ENCODE measurements at places on chromosomes 5 and 9.
A peak's percentile ranks its signal among the peaks of the same experiment; 100 is the strongest.

GRCh38 chr5:110865400-110866094 lies 126.7 kb downstream of the SLC25A46 start:
- DNase-seq, result no peak

- no peak for DNase-seq
These were observed 369 bp downstream of the OCLN start for GRCh38 chr5:69492923-69493395.

DNA sequence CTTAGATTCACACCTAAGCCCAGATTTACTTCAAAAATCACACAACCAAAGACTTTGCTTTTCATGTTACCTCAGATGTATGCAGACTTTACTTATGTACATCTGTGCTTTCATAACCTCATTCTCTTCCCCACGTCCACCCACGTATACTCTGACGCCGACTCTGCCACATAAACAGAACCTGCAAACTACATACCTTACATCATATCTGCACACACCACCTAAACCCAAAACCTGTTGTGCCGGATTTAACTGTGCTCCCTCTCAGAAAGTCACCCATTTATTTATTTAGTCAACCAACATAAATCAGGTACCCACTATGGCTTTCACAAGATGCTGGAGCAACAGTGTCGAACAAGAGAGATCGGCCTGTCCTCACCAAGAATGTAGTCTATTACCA lies 1.0 kb upstream of the DPYSL3 start:
- no peak for DNase-seq

- no peak for DNase-seq
These were observed 15.0 kb upstream of the RPS14 start for GRCh38 chr5:150464554-150465012.

DNA sequence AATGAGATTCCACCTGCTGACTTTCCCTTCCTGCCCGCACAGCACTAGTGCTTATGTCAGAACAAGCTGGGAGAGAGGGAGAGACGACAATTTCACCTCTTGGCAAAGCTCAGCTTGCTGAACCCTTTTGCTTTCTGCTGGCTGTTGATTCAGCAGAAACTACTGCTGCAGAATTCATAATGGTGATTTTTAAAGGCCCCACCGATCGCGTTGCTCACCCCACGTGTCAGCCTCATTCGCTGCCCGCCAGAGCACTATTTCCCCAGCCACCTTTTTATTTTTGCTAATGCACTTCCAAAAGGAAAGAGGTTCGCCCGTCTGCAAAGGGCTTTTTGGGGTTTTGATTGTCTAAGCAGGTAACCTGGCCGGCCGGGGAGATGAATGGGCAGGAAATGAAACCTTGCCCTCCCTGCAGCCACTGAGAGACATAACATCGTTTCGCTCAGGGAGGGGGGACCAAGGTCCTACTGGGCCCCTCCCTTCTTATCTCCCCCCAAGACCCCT lies 1.3 kb downstream of the PPP2R2B start:
- DNase-seq, result no peak

GRCh38 chr5:169850409-169850808 lies 129.9 kb downstream of the INSYN2B start:
- no peak for DNase-seq

GRCh38 chr5:76641514-76642120 lies 18.4 kb upstream of the F2RL2 start:
- peak; percentile 63 for DNase-seq

DNA sequence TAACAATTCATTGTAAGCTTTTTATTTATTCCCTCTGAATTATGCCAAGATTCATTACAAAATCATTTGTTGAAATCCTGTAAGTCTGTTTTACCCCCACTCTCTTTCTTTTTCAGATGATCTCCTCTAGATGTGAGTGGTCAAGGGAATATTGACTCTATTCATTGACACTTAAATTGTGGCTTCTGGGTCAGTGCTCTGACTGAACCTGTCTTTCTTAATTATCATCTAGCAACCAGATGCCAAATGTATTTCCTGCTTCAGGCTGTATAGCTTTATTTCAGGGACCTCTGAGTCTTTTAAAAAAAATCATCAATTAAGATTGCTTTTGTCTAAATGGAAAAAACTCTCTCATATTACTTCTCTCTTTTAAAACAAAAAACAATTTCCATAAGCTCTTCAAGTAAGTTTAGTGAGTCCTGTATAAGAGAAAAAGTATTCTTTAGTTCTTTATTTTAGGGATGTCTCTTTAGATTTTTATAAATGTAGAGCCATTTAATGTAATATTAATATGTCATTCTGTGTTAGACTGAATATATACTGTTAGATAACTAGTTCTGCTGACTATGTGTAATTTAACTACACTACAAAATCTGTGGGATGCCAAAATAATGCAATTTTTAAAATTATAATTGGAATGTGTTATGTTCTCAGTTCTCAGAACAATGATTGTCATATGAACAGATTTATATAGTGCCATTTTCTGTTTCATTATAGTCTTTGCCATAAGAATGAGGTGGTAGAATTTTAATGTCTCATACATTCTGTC lies 645.8 kb upstream of the EDIL3 start:
- no peak for DNase-seq

DNA sequence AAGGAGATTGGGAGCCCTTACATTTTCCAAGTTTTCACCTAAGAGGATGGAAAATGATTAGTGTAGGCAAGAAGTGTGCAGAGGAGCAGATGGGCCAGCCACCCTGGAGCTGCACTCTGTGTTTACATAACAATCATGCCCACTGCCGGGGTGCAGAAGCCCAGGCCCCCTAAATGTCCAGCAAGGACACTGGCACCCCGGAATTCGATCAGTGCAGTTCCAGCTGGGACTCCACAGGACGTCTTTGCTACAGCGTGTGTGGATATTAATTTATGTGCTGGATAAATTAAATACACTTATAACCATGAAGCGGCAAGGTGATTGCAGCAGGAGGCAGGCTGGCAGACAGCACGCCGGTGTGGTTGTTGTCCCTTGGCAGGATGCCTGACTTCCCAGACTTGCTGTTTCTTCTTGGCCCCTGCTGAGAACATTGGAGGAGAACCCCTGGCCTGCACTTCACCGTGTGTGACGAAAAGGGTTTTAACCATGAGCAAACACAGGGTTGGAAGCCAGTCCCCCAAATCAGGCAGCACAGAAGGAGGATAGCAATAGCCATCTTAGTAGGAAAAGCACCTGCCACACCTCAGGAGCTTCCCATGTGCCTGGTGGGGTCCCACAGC lies 73.7 kb downstream of the GADD45G start:
- no peak for DNase-seq

DNA sequence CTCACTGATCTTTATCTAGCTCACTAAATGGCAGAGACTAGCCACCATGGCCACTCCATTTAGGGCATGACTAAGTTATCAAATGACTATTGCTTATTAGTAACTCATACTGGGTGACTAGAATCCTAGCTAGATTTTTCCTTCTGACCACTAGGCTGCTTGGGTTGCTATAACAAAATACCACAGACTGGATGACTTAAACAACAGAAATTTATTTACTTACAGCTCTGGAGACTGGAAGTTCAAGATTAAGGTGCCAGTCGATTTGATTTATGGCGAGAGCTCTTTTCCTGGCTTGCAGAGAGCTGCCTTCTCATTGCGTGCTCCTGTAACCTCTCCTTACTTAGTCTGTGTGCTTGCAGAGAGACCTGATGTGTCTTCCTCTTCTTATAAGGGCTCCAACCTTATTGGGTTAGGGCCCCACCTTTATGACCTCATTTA lies 55.0 kb upstream of the APC start:
- DNase-seq, result no peak

DNA sequence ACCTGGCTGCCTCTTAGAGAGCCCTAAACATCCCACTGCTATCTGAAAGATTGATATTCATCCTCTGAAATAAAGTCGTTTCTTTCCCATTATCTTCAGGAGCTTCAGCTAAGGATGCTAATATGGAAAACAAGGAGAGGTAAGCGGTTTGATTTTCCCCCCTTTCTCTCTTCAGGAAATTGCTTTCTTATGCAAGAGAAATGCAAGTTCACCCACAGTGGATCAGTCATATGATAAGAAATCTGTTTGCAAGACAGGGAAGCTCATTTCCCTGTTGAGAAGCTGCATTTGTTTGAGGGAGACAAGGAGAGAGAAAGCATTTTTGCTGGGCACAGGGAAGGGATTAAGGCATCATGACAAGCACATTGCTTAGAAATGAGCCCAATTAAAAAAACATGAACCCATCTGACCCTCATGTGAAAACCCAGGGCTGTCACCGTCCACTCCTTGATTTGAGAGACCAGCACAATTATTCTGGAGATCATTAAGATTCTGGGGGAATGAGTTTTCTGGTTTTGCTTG lies 53.7 kb upstream of the BOD1 start:
- DNase-seq, result no peak

DNA sequence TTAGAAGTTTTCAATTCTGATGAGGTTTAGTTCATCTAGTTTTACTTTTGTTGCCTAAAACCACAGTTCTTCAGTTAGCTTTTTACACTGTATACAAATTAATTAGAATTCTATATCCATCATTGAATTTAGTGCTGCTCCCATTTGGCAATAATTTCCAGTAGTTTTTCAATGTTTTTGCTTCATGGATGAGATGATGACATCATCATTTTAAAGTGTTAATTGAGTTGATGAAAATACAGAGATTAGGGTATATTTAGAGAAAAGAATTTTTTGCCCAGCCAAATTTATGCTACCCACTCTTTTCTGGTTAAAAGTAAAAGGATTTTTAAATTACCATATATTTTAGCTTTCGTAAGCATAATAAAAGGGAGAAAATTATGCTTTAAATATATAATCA lies 323.8 kb downstream of the TMEM167A start:
- no peak for DNase-seq

DNA sequence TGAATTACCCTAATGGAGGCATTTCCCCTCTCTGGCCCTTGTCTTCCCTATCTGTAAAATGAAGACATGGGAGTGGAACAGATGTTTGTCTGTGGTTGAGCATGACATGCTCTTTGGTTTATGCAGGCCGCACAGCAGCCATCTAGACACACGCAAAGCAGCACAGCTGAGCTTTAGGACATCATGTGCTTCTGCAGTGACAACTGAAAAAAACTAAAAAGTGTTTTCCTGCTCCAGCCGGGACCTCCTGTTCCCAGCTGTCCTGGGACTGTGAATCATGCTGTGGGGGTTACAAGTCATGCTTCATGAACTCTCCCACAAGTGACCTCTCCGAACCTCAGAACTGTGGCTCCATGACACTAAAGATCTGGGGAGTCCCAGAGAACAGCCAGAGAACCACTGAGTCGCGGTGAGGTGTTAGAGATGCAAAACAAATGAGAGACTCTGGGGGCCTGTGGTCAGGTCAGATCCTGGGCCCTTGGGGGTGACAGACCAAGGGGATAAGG lies 1.7 kb downstream of the SMIM3 start:
- DNase-seq, result no peak

- no peak for DNase-seq
These were observed 145.9 kb downstream of the ASTN2 start for GRCh38 chr9:117268847-117269446.

GRCh38 chr5:141465351-141465750 lies 10.4 kb upstream of the PCDHGC3 start:
- no peak for DNase-seq

GRCh38 chr9:78598120-78598519 lies 301.2 kb downstream of the PSAT1 start:
- no peak for DNase-seq

GRCh38 chr5:51832934-51833470 lies 449.8 kb downstream of the ISL1 start:
- no peak for DNase-seq

GRCh38 chr5:74946471-74946870 lies 80.3 kb upstream of the FAM169A start:
- no peak for DNase-seq

- no peak for DNase-seq
These were observed 155.7 kb downstream of the GLIS3 start for GRCh38 chr9:4143936-4144717.

DNA sequence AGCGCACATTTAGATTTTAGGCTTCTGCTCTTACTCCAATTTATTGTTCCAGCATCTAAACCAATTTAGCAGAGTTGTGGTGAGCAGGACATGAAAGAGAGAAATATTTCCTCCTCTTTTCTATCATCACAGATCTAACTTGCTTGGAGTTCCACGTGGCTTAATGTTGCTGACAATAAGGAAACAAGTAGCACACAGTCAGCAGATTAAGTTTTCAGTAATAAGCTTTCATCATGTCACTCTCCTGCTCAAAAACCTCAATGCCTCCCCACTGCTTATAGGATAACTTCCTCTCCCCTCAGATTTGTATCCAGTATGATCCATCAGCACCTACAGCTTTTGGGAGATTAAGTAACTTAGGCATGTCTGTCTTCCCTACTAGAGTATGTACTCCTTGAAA lies 10.4 kb upstream of the SSBP2 start:
- no peak for DNase-seq

GRCh38 chr5:91255396-91256141 lies 127.5 kb downstream of the ARRDC3 start:
- DNase-seq, result no peak

DNA sequence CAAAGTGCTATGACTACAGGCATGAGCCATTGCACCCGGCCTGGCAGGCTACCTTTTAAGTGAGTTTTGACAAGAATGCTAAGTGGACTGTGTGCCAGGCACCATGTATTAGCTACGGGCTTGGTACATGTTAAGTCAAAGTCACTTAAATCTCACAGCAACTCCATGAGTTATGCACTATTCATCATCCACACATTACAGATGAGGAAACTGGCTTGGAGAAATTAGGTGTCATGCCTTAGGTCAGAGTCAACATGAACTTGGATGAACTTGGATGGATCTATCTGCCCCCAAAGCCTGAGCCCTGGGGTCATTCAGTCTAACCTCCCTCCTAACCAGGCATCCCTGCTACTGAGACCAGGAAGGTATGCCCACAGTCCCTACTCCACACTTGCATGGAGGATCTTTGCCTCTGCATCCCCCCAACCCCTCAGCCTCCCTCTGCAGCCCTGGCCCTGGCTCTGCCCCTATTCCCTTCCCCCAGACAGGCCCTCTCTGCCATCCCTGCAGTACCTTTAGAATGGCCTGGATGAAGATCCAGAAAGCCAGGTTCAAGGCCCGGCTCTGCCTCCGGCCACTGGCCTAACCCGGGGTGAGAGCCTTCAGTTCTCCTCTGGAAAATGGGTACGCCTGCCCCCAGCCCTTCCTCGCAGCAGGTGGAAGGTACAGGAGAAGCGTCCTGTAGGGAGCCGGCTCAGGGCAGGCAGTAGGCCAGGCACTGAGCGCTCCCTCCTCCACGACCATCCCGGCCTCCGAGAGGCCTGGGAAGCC lies 685 bp upstream of the ADGRD2 start:
- no peak for DNase-seq

DNA sequence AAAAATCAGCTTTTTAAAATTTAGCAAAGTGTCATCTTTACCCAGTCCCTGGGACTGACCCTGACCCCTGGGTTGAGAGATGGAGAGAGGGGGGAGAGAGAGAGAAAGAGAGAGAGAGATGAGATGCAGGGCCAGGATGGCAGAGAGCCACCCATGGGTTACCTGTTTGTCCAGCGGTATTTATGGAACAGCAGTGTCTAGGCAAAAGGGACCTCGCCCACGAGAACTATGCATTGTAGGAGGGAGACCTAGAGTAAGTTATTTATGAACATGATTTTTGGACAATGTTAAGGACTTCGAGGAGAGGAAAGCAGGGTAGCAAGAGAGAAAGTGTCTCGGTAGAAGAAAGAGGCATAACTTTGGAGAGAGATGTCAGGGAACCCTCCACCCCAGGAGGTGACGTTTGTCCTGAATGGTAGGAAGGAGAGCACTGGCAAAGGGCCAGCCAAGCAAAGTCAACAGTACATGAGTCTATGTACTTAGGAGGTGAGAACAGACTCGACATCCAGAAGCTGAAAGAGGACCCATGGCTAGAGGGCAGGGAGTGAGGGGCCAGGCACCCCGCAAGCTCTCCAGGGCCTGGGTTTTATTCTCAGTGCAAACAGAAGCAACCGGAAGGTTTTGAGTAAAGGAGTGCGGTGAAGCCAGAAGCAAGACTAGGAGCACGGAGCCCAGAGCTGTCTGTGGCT lies 30.5 kb upstream of the MSX2 start:
- no peak for DNase-seq

All from CD4-positive, alpha-beta T cell treated with Interleukin-4 for 4 hours (primary cell).